ENCODE measurements at places on chromosomes 6 and 20. TPM values are rescaled to one million over a fixed set of nuclear protein-coding genes. Genes with fewer than 3 reads are reported as not detected.

Gene AHI1
- polyA plus RNA-seq, result 53.7 TPM

DNA sequence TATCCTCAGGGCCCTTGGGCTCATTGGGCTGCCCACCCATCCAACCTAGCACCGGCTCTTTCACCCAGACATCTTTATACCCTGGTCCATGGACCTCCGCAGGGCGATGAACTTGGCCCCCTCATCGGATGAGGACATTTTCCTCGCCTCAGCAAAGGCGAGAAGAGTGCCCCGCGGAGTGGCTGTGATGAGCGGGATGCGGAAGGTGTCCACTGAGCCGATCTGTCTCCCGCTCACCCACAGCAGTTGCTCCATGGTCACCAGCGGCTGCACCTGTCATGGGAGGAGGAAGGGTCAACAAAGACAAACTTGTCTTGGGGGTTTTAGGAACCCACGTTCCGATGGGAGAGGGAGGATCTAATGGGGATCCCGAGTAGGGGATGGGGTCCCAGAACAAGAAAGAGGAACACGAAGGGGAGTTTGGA, 690 bp downstream of the NEU1 start:
- no peak for DNase-seq

Gene TUBB1
- polyA plus RNA-seq, result 3.0 TPM

DNA sequence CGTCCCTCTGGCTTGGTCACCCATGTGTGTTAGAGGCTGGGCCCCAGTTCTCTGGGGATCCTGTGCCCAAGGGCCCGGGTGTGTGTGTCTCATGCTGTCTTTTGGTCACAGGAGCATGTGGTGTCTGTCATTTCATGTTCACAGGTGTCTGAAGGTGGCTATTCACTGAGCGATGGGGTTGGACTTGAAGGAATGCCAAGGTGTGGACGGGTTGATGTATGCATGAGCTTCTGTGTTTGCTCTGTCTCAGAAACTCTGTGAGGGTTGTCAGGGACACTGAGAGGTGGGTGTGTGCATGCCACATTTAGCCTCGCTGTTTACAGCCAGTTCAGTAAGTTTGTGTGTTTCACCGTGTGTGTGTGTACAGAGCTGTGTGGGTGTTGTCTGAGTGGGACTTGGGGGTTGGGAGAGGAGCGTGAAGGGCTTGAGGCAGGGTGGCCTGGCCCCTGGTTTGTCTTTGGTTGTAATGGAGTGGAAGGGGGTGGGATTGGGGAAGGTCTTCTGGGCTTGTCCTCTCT, 1.2 kb downstream of the DDR1 start:
- DNase-seq, result no peak

DNA sequence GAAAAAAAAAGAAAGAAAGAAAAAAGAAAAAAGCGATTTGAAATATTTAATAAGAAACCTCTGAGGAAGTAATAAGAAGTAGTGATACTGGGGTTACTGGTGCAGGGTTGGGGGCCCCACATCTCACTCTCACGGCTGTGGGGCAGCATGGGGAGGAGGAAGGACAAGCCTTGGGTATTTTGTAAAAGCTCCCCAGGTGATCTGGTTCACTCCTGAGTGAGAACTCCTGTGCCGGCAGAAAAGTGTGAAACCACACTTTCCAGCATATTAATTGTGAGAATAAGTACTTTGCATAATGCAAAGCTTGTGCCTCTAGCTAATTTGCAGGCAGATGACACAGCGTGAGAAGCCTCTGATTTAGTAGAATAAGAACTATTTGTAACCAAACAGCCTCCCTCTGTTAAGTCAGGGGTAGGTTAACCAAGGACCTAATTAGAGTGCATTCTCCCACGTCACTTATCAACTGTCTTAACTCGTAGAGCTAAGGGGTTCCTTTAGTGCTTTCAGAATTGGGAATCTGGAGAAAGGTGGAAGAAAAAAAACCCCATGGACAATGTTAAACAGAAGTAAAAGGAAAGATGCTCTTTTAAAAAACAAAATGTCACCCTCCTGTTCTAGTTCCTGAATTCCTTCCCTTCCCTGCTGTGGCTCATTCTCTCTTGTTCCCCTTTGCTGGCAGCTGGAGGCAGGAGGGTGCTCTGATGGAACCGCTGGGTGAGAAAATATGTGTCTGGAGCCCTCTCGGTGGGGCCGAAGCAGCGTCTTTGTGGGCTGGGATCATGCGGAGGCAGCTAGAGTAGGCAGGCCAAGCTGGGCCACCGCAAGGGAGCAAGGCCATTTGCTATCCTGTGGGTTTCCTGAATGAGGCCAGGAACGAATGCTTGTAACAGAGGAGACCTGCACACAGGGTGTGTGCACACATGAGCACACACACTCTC, 108.7 kb downstream of the FYN start:
- DNase-seq, result no peak

GRCh38 chr6:128275030-128275429, 245.4 kb downstream of the PTPRK start:
- DNase-seq, result no peak

Gene OLIG3
- polyA plus RNA-seq, result not detected

- DNase-seq, result no peak
Measured at GRCh38 chr6:75210885-75211739, 5.3 kb upstream of the COL12A1 start.

Gene VSX1
- not detected for polyA plus RNA-seq

Gene DNAH8
- polyA plus RNA-seq, result 0.47 TPM

DNA sequence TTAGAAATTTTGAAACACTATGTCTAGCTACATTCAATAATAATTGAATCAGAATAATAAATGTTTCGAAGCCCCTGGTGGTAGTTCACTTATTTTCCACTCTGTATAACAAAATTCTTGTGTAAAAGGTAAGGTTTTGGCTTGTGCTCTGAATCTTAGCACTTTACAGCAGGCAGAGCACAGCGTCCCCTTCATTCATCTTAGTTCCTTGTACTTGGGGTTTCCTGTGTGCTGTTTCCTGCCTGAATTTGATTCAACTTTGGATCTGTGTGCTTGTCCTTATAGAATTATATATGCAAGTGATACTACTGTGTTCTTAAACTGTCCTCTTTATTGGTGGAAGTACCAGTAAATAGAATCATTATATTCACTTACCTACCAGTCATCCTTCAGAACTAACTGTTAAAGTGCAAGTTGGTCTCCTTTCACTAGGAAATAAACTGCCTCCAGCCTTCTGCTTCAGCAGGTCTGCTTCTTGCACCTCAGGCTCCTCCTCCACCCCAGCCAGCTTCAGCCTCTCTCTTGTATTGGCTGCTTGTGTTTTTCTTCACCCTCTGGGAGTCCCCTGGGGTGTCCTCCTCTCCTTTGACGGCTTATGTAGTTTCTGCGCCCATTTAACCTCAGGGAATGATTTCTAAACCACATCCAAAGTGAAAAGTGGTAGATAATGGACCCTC, 28.8 kb upstream of the TULP4 start:
- no peak for DNase-seq

Gene C6orf132
- 4.1 TPM for polyA plus RNA-seq

- DNase-seq, result no peak
Measured at GRCh38 chr20:6668546-6668945, 98.9 kb upstream of the BMP2 start.

GRCh38 chr6:69875715-69876114, 9.4 kb downstream of the COL19A1 start:
- DNase-seq, result no peak

DNA sequence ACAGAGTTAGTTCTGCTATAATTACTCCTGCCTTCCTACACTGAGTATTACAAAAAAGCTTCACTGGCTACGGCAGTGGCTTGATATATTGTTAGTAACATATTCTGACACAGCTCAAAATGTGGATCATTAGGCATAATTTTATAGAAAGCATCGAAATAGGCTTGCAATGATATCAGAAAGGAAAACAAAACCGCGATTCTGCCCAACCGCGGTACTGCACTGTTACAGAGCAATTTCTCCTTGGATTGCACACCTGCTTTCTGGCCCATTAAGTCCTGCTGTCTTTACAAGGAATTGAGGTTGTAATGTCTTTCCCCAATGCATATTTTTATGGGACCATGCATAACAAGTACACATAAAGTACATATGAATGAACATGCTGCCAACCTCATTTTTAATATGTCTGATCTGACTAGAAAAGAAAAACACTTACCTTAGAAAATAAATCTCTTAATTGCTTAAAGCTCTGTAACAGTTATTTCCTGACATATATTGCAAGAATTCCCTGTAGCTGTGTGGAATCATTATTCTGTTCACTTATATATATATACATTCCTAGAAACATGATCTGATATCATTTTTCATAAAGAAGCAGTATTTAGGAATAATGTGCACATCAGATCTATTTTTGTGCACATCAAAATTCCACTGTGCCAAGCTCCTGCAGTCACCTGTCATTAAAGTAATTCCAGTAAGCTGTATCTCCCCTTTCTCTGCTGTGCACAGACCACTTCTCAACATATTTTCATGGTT, 763.9 kb downstream of the HACE1 start:
- no peak for DNase-seq

Gene RAB32
- polyA plus RNA-seq, result 31.9 TPM

- DNase-seq, result no peak
Measured at GRCh38 chr20:63047267-63047666, 40.5 kb upstream of the BHLHE23 start.

DNA sequence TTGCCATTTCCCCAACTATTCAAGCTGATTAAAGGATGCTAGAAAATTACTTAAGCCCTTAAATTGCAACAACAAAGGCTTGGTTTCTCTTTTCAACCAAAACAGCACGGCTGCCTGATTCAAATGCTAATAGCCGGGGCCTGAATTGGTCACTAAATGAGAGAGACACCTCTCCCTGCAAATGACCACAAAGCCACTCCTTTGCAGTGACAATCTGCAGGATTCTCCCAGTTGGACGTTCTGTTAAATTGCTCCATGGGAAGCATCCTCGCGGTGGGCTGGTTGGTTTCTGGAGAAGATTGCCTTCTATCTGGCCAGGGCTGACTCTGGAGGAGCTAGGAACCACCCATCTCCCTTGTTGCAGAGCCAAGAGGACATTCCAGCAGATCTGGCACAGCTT, 29.7 kb upstream of the TBXT start:
- DNase-seq, result no peak

Gene BMP7
- 84.2 TPM for polyA plus RNA-seq

DNA sequence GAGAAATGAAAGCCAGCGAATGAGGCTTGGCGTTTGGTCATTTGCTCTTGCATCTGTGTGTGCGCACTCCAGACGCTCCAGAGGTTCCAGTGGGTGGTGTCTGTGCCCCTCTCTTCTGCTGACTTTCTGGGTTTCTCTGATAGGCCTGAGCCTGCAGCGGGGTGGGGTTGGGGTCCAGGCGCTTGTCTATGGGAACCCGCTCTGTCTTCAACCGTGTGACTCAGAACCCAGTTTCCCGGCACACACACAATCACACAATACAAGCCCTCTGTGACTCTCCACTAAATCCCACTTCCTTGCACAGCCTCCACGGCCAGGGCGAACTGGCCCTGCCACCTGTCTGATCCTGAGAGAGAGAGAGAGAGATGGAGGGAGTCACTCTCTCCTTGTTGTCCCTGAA, 24.6 kb downstream of the RBM38 start:
- no peak for DNase-seq

Gene IL17F
- polyA plus RNA-seq, result 0.32 TPM

DNA sequence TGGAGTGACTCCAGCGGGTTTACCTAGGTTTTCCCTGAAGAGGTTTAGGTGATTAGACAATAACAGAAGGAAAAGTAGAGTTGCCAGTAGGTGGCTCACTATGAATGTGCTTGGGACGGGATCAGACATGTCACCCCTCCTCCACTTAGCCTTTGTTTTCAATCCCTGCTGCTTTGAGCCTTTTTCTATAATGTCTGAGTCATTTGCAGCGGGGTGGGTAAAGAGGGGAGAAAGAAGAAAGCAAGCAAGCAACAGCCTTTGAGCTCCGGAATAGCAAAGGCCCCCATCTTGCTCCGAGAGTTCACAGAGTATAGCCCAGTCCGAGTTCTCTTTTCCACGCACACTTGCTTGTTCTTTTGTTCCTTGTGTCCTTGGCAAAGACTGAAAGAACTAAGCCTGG, 129.1 kb downstream of the PACRG start:
- DNase-seq, result peak; percentile 73

Measured in right renal cortex interstitium (tissue), 3 donors.